ENCODE measurements at places on chromosomes 16 and 17.

DNA sequence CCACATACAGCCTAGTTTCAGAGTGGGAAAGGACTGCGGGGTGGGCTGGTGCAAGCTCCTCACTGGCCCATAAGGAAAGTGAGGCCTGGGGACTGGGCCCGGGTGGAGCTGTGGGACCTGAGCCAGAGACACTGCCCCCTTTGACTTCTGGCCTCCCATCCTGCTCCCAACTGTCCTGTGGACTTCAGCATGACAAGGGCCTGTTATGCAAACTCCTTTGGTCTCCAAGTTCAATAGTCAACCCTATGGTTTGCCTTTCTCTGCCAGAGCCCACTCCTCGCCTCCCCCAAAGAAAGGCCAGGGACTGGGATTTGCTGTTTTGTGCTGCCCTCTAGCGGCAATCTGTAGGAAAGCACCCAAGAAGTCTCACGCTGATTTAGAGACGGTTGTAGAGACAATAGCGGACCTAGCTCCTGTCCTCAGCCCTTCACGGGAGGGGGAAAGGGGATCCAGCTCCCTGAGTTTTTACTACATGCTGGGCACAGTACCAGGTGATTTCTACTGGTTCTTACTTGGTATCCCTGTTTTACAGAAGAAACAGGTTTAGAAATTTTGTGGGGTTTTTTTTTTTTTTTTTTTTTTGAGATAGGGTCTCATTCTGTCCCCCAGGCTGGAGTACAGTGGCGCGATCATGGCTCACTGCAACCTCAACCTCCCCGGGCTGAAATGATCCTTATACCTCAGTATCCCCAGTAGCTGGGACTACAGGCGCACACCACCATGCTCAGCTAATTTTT, 1.2 kb upstream of the TLCD3B start:
- peak; percentile 59 for DNase-seq

DNA sequence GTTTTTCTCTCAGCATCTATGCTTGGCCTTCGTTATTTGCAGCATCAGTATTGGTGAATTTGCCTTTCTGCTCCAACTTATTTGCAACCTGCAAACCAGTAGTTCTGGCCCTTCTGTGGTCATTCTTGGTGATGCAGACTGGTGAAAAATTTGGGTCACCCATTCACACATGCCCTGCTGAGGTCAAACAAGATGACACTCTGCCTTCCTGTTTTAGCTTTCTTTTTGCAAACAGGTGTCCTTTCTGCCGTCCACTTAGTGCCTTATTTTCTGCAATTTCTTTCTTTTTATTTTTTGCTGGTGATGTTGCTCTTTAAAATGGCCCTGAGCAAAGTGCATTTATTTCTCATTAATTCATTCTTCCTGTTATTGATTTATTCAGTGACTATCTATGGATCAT, 31.3 kb downstream of the PLCG2 start:
- DNase-seq = no peak

DNA sequence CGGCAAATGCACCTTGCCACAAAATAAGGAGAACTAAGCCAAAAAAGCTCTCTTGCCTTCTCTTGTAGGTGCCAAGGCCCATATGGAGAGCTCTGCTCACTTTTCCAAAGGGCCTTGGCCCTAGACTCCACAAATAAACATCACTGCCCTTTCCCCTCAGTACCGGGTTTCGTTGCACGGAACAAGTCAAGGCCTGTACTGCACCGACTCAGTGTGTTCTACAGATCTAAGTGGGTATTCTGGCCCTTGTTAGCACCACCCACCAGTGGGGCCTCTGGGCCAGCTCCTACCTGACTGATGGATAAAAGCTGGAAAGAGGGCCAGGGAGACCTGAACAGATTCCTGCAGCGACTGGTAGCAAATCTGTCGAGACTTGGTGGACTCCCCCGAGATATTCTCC, 43.7 kb upstream of the GSG1L start:
- no peak for DNase-seq

- no peak for DNase-seq
Measured at GRCh38 chr16:945271-946047, 25.3 kb downstream of the LMF1 start.

GRCh38 chr16:73890186-73891128, 406.2 kb upstream of the PSMD7 start:
- no peak for DNase-seq

GRCh38 chr16:84370723-84371552, 2.6 kb downstream of the ATP2C2 start:
- peak; percentile 35 for DNase-seq

- no peak for DNase-seq
Measured at GRCh38 chr17:74484066-74484465, 17.6 kb downstream of the CD300A start.

DNA sequence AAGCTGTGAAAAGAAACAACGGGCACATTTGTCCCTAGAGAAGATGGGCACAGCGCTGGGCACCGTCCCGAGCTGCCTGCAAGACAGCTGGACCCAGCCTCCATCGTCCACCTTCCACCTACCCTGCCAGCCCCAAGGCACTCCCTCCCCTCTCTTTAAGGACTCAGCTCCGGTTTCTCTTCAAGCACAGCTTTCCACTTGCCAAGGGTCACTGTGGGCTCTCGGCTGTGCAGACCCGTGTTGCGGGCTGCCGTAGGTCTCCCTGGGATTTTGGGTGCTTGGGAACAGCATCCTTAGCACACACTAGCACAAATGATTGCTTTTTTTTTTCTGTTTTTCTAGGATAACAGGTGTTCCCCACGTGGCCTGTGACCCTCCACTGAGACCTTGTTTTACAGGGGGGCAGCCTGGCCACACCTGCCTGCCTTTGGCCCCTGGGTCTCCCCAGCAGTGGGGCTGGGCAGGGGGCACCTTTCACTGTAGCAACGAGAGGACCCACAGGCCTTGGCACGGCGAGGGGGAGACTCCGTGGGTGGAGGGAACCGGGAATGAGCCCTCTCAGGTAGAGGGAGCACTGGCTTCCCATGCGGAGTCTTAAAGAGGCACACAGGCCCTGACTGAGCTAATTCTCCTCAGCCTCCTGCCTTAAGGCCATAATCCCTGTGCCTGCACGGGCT, 1.4 kb downstream of the CHMP6 start:
- no peak for DNase-seq

GRCh38 chr16:23080329-23080728, 68.9 kb downstream of the USP31 start:
- no peak for DNase-seq

GRCh38 chr16:71542377-71542776, 16.2 kb downstream of the CHST4 start:
- DNase-seq = no peak

GRCh38 chr16:48628359-48628985, 18.5 kb upstream of the N4BP1 start:
- DNase-seq = no peak

- peak; percentile 79 for DNase-seq
Measured at GRCh38 chr17:41211845-41212466, 14.5 kb upstream of the KRTAP9-2 start.

- no peak for DNase-seq
Measured at GRCh38 chr17:58088624-58089023, 5.4 kb downstream of the DYNLL2 start.

DNA sequence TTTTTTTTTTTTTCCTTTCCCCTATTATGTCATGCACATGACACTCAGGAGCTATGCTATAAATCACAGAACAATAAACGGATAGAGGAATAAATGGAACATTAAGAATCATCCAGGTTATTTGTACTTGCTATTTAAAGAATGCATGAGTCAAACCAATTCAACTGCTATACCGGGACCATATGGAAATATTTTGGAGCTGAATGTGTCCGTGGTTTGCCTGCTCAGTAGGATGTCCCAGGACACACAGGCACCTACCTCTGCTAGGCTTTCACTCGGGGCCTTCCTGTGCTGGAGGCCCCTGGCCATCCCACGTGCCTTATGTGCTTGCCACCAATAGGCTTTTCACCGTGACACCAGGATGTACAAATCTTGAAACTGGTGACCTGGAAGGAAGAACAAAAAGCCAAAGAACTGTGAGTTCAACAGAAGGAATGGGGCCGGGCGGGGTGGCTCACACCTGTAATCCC, 15.3 kb upstream of the SEC14L1 start:
- DNase-seq = peak; percentile 22

DNA sequence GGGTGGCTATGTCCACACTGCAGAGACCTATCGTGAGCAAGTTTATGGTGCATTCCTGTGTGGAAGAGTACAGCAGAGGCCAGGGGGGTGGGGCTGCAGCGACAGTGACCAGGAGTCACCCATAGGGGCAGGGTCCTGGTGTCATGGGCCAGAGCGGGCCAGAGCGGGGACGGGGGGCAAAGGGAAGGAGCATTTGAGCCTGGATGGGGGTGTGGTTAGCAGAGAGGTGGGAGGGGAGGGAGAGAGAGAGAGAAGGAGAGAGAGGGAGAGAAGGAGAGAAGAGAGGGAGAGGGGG, 17.8 kb downstream of the JPH3 start:
- no peak for DNase-seq

Data from DMS153 (cell line).